ENCODE measurements at places on chromosomes 2 and 18. TPM values are rescaled to one million over a fixed set of nuclear protein-coding genes. Genes with fewer than 3 reads are reported as not detected.

Gene KCTD1
- 4.2 TPM for total RNA-seq

Gene FARP2
- total RNA-seq: 36.0 TPM

Gene IGFBP5
- not detected for total RNA-seq

Gene LYG2
- total RNA-seq: not detected

Gene TDRD15
- not detected for total RNA-seq

Gene DNAH7
- not detected for total RNA-seq

Gene PROKR1
- not detected for total RNA-seq

Gene SERPINB3
- not detected for total RNA-seq

Gene ACMSD
- total RNA-seq: not detected

Gene HRH4
- not detected for total RNA-seq

Gene SLC25A12
- 22.2 TPM for total RNA-seq

Gene CFAP65
- not detected for total RNA-seq

Gene CNOT11
- total RNA-seq: 67.4 TPM

Gene SOX11
- not detected for total RNA-seq

Gene CHST9
- not detected for total RNA-seq

Gene VAMP5
- 28.0 TPM for total RNA-seq

Gene C1QL2
- total RNA-seq: not detected

Gene MAP3K2
- total RNA-seq: 57.7 TPM

Gene QPCT
- 3.9 TPM for total RNA-seq

Gene ANKRD30B
- not detected for total RNA-seq

Gene SSB
- total RNA-seq: 113 TPM

Gene FEV
- total RNA-seq: not detected

Gene CDH20
- total RNA-seq: 0.11 TPM

Gene ANTXR1
- 0.27 TPM for total RNA-seq

Gene NUP35
- 42.5 TPM for total RNA-seq

Gene RAD51AP2
- not detected for total RNA-seq

Gene CHRNG
- total RNA-seq: not detected

Gene RAB31
- 0.57 TPM for total RNA-seq

Gene ANKRD62
- total RNA-seq: not detected

Gene REL
- total RNA-seq: 45.6 TPM

Gene HDHD2
- total RNA-seq: 27.3 TPM

Gene TCF23
- total RNA-seq: not detected

Gene LRP1B
- total RNA-seq: not detected

Gene DYNC2LI1
- total RNA-seq: 12.7 TPM

Gene ZNF892
- total RNA-seq: 4.3 TPM

Gene ACADL
- not detected for total RNA-seq

Gene CRYBA2
- not detected for total RNA-seq

Gene EFEMP1
- not detected for total RNA-seq

Gene GMPPA
- total RNA-seq: 36.9 TPM

Gene DSC1
- 0.11 TPM for total RNA-seq

Gene RNF152
- total RNA-seq: 0.38 TPM

Gene SLC16A14
- 0.27 TPM for total RNA-seq

Gene NPHP1
- 2.5 TPM for total RNA-seq

Gene DPP10
- not detected for total RNA-seq

Gene TSPYL6
- total RNA-seq: not detected

Gene AAMP
- total RNA-seq: 94.8 TPM

Gene STARD6
- total RNA-seq: 0.46 TPM
